Endothelial cell of umbilical vein (primary cell): ENCODE measurements at places on chromosomes 11 and 22. TPM values are rescaled to one million over a fixed set of nuclear protein-coding genes. Genes with fewer than 3 reads are reported as not detected.

The IL17REL gene
- 0.06 TPM in 2 replicates for polyA plus RNA-seq

The TRIM48 gene
- not detected in 2 replicates for polyA plus RNA-seq

The MYOD1 gene
- not detected in 2 replicates for polyA plus RNA-seq

The MPZL2 gene
- polyA plus RNA-seq = 16.5 and 21.0 TPM in 2 replicates

The SLC22A8 gene
- not detected in 2 replicates for polyA plus RNA-seq

The KRTAP5-7 gene
- 0.07 and 0.08 TPM in 2 replicates for polyA plus RNA-seq

The MADD gene
- 25.5 and 35.3 TPM in 2 replicates for polyA plus RNA-seq

The OR51E1 gene
- polyA plus RNA-seq = not detected in 2 replicates

The APOA4 gene
- polyA plus RNA-seq = not detected in 2 replicates

The GPR83 gene
- polyA plus RNA-seq = 0.05 and 0.07 TPM in 2 replicates

The EMID1 gene
- 0.56 and 0.75 TPM in 2 replicates for polyA plus RNA-seq

The PRAME gene
- polyA plus RNA-seq = 0.03 and 0.07 TPM in 2 replicates

The OR10A6 gene
- polyA plus RNA-seq = not detected in 2 replicates

The NXPE4 gene
- polyA plus RNA-seq = not detected in 2 replicates

GRCh38 chr22:23285734-23286133 is 105.4 kb downstream of the BCR start:
- DNase-seq = no peak

GRCh38 chr11:10366568-10367331 is 61.9 kb downstream of the ADM start:
- peak; percentile 94 for DNase-seq

GRCh38 chr11:15493921-15494620 is 379.3 kb downstream of the INSC start:
- no peak for DNase-seq

DNA sequence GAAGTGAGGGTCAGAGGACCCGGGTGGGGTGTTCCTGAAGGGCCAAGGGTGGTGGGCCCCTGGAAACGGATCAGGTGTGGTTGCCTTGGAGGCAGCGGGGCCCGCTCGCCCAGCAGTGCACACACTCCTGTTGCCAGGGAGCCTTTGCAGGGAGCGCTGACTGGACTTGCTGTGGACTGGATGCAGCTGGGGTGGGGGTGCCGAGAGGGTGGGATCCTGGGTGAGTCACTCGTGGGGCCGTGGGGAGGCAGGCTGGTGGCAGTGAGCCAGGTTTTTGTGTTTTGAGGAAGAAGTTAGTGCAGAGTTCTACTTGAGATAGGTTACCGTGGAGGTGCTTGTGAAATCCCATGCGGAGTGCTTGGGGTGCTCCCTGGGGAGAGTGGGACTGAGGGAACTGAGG is 1.3 kb downstream of the MRPL23 start:
- DNase-seq = no peak

- DNase-seq = no peak
Observed at GRCh38 chr11:115207166-115207591, 297.0 kb downstream of the CADM1 start.

DNA sequence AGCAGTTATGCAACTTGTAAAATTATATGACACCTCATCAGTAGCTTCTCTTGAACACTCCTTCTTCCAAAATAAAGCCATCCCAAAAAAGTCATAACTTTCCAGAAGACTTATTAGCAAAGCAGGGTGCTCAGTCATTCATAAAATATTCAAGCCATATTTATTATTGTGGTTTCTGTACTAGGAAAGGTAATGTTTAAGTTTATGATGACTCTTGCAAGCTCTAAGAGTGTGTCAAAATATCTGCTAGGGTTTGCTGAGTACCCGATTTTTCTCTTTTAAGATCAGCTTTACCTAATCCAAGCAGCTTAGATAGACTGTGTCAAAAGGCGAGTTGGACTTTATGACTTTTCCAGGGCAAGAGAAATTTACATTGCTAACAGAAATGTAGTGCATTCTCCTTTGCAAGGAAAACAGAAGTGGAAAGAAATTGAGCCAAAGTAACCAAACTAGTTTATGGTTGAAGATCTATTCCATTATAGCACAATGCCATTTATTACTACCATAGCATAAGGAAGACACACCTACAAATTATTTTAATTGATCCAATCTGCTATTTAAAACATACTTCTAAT is 98.0 kb upstream of the SOX6 start:
- no peak for DNase-seq

- peak; percentile 87 for DNase-seq
Observed at GRCh38 chr11:68436985-68437926, 23.3 kb upstream of the PPP6R3 start.

- no peak for DNase-seq
Observed at GRCh38 chr11:132452616-132453015, 1079.7 kb downstream of the OPCML start.

- no peak for DNase-seq
Observed at GRCh38 chr11:84871116-84871515, 756.0 kb downstream of the DLG2 start.

- DNase-seq = no peak
Observed at GRCh38 chr11:34280945-34281872, 76.6 kb downstream of the ABTB2 start.

- DNase-seq = no peak
Observed at GRCh38 chr22:26404851-26405421, 24.1 kb upstream of the ASPHD2 start.

- no peak for DNase-seq
Observed at GRCh38 chr11:32758291-32758690, 36.2 kb downstream of the CCDC73 start.

DNA sequence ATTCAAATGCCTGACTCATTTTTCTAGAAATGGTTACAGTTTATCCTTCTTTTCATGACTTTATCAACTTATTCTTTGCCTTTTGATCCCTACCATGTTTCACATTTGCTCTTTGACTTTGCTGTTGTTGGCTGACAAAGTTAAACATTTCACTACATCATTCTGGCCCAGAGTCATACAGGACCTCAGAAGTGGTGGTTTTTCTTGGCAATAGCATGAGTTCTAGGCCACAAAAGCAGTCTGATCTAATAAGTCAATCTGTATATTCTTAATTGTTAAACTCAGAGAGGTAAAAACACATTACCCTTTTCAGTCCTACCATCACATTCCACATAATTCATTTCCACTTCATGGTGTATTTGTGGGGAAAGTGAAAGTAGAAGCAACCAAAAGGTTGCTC is 763.2 kb upstream of the TENM4 start:
- no peak for DNase-seq

- DNase-seq = no peak
Observed at GRCh38 chr22:40204321-40205116, 26.8 kb downstream of the TNRC6B start.

DNA sequence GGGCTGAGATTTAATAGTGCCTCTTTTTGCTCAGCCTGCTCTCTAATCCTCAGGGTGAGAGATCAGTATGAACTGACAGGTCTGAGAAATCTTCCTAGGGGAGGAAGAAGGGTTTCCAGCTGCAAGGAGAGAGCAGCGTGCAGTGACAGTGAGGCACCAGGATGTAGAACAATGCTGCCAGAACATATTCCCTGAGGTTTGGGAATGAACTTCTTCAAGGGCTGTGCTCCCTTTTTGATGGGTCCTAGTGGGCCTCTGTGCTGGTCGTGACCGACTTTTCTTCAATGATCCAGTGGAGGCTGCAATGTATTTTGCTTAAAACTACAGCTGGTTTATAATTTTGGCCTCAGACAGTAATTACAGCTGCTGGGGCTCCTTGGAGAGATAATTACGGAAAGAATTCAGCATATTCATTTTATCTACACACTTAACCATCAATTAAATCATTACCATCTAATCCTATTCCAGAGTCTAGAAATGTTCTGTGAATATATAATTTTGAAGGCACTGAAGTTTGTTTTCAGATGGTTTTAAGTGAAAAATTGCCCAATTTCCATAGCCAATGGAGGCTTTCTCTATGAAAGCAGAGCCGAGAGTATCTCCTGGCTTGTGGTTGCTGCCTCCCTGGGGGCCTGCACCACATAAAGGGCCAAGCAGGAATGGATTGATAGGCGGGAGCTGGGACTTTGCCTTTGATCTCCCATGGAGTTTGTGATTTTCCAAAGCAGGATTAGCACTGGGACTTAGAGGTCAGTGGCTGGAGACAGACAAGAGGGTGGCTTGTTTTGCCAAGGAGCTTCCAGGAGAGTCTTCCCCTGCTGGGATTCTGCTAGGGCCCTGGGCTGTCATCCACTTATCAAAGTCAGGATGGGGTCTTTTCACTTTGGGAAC is 41.0 kb upstream of the OLFML1 start:
- no peak for DNase-seq

GRCh38 chr11:70066628-70067027 is 11.5 kb upstream of the ANO1 start:
- no peak for DNase-seq

DNA sequence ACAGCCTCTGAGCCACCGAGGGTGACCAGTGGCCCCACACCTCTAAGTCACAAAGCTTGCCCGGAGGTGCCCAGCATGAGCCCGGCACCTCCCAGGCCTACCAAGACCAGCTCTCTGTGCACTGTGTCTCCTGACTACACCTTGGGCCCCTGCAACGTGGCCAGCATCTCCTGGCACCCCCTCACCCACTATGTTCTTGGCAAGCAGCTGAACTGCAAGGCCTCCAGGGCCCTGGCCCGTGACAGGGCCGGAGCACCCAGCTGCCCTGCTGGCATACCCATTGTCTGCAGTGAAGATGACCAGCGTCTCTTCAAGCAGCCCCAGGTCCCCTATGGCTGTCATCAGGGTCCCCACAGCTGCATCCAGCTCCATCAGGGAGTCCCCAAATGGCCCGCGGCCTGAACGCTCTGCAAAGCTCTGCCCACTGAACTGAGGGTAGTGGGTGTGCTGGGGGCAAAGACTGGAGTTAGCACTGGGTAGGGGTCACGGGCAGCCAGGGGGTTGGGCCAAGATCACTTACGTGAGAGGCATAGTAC is 1.6 kb downstream of the ARSA start:
- DNase-seq = no peak

GRCh38 chr22:31287818-31288495 is 4.3 kb downstream of the PIK3IP1 start:
- no peak for DNase-seq

- no peak for DNase-seq
Observed at GRCh38 chr11:120819437-120820365, 204.2 kb upstream of the TBCEL start.

DNA sequence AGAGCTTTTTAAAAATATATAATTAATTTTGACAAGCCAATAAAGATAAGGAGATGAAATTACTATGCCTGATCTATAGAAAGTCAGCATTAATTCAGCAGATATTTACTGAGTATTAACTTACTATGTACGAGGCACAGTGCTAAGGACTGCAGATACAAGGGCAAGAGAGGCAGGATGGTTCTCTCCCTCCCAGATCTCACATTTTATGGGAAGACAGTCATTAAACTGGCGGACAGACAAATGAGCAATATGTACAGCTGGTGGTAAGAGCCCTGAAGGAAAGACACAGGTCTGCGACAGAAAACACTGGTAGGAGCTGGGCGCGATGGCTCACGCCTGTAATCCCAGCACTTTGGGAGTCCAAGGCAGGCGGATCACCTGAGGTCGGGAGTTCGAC is 36.8 kb downstream of the MCHR1 start:
- DNase-seq = no peak

DNA sequence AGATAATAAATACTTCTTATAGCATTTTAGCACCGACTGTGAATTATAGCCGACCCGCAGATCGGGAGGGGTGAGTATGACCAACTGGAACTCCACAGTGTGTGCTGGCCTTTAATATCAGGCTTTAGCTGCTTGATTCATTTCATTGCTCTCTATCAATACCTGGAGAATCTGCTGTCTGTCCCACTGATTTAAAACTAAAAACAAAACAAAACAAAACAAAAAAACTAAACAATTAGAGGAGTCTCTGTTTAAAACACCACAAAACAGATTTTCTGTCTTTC is 216.8 kb downstream of the FAT3 start:
- no peak for DNase-seq

GRCh38 chr11:80097146-80097545 is 656.3 kb upstream of the TENM4 start:
- no peak for DNase-seq

DNA sequence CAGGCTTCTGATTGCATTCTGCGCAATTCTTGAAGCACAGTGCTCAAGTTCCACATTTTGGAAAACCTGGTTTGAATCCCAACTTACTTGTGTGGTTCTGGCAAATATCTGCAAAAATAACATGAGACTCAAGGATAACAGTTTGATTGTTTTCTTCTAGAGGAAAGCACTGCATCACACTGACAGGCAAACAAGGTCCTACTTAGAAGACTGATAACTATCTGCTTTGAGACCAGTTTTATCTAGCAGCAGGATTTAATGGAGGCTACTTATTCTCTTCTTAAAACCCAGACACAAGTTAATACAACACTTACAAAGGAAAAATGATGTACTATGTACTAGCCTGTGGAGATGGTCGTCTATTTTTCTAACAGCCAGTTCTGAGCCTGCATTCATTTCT is 41.4 kb downstream of the RIC3 start:
- DNase-seq = no peak

DNA sequence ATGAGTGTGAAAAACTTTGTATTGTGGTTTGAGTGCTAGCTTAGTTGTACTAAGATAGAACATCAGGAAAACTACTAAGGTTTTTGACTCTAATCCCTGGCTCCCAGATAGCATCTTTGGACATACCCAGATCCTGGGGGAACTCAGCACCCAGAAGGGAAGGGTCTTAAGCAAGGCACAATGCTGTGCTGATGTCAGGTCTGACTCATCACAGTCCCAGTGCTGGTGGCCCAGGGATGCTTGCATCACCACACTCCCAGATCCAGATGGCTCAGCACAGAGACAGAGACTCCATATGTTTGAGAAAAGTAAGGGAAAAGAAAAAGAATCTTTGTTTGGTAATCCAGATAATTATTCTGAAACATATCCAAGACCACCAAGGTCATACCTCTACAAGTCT is 18.3 kb upstream of the OR56A3 start:
- DNase-seq = no peak

DNA sequence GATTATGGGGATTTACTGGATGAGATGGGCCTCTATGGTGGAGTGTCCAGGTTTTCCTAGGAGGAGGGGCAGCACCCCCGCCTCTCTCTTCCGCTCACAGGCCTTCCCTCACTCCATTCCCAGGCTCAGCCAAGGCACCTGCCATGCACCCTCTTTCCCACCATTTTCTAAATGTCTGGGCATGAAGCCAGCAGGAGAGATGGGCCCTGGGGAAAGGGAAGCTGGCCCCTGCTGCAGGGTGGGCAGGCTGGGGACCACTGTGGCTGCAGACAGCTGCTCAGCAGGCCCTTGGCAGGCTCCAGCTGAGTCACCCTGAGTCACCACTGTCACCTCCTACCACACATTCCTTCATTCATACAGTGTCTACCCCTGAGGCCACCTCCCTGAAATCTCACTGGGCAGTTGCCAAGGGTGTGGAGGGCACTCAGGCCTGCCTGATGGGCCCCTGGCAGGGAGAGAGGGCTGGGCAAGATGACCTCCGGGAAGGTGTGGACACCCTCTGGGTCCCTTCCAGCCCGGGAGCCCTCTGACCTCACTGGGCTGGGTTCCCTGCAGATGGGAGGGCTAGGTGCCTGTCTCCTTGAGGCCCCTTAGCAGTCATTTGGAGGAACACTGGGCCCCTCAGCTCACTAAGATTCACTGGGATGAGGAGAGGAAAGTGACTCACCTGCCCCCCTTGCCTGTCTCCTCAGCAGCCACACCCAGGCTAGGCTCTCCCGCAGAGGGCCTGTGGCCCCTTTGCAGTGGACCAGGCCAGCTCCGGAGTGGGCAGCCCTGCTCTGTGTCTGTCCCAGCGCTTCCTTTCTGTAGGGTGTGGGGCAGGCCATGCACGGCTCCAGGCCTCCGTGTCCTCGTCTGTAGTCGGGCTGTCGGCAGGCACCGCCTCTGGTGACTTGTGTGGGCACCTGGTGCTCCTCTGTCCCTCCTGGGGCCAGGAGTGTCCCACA is 7.8 kb downstream of the MYEOV start:
- DNase-seq = peak; percentile 65
